Adrenal gland (tissue), 19 donors: ENCODE measurements at places on chromosomes 2 and 18. TPM values are rescaled to one million over a fixed set of nuclear protein-coding genes. Genes with fewer than 3 reads are reported as not detected.

- DNase-seq = no peak
Observed at GRCh38 chr18:42064109-42064508, 109.1 kb downstream of the PIK3C3 start.

Gene FARSB
- 11.0 TPM for total RNA-seq

DNA sequence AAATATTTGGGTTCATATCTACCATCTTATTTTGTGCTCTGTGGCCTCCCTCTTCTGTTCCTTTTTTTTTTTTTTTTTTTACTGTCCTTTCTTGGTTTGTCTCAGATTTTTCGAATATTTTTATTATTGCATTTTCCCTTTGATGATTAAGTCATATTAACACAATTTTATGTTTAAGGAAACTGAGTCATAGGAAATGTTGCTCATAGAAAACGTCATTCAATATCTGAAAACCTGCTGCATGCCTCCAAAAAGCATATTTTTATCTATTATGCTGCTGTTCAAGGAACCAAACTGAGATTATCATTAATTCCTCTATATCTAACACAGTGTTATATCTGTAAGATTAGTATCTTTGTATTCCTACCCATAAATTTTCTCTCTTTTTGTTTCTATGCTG is 614.3 kb upstream of the SLC8A1 start:
- DNase-seq = no peak

Gene ERMN
- not detected for total RNA-seq

Gene SLC16A14
- 9.5 TPM for total RNA-seq

GRCh38 chr18:68925268-68925667 is 127.4 kb downstream of the CCDC102B start:
- no peak for DNase-seq

- no peak for DNase-seq
Observed at GRCh38 chr2:236070236-236070635, 98.0 kb downstream of the GBX2 start.

GRCh38 chr2:230893841-230894781 is 29.4 kb downstream of the ITM2C start:
- peak; percentile 21 for DNase-seq

Gene CHMP1B
- total RNA-seq = 38.7 TPM

- no peak for DNase-seq
Observed at GRCh38 chr2:45909677-45910191, 258.3 kb downstream of the PRKCE start.

- DNase-seq = no peak
Observed at GRCh38 chr2:70716951-70717350, 51.0 kb downstream of the ADD2 start.

- DNase-seq = no peak
Observed at GRCh38 chr2:189318761-189319160, 122.5 kb upstream of the WDR75 start.

DNA sequence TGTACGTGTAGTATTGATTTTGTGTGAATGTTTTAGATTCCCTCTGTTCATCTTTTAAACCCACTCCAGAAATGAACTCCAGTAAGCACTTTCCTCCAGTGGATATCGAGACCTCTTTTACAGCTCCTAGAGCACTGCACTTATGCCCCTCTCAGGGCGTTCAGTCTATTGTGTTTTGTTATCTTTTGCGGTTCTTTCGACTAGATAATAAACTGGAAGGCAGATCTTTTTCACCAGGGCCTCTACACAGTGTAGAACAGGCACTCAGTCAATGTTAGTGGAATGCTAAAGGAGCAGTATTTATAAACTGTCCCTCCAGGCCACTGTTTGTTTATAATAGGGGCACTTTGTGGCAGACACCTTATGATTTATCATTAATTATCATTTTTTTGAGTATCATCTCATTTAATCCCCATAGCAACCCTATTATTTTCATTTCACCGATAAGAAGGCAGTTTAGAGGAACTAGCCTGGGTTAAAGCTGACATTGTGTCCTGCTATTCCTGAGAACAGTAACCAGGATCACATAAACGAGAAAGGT is 742 bp upstream of the SOS1 start:
- no peak for DNase-seq

DNA sequence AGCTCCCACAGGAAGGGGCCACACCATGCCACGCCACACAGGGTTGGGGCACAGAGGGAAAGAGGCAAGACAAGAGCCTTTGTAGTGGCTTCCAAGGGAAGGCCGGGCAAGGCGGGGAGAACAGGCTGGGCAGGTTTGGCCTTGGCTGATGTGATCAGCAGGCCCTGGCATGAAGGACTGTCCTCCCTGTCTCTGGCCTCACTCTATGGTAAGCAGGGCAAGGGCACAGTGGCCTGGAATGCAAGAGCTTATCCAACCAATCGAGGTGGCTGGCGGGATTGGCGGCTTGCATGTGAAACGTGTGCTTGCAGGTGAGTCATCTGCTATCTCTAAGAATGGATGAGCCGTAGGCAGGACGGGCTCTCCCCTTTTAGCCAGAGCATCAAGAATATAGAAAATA is 6.4 kb upstream of the ATP9B start:
- DNase-seq = peak; percentile 90

Gene GALNT14
- 4.1 TPM for total RNA-seq

- DNase-seq = peak; percentile 87
Observed at GRCh38 chr18:46946656-46947282, 29.4 kb downstream of the KATNAL2 start.

GRCh38 chr2:121205321-121205942 is 79.6 kb downstream of the TFCP2L1 start:
- peak; percentile 52 for DNase-seq

Gene RDH14
- total RNA-seq = 43.3 TPM

DNA sequence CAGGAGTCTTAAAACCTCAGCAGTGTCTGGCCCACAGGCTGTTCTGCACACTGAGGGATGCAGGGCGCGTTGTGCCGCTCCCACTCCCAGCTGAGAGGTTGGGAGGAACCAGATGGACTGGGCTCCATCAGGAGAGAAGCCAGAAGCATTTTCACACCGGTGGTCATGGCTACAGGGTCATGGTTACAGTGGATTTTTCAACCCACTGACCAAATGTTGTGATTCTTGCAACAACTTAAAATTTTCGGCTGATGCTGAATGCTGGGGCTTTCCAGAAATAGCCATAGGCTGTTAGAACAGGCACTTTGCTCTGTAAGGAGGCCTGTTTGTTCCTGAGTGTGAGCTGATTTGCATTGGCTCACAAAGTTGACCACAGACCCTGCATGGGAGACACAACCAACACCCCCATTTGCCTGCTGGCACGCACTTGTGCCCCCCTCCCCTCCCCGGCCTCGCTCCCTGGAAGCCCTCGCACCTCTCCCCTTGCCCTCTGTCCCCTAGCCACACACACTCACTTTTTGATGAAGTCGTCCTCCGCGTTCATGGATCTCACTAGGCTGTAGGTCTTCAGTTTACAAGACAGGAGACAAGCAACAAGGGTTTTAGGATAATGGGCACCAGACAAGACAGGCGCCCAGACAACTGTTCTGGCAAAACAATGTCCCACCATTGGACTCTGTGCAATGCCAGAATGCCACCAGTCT is 3.4 kb downstream of the LPIN1 start:
- DNase-seq = no peak

Gene MYO5B
- total RNA-seq = 5.6 TPM

GRCh38 chr2:238970553-238971081 is 122.7 kb downstream of the TWIST2 start:
- peak; percentile 69 for DNase-seq

DNA sequence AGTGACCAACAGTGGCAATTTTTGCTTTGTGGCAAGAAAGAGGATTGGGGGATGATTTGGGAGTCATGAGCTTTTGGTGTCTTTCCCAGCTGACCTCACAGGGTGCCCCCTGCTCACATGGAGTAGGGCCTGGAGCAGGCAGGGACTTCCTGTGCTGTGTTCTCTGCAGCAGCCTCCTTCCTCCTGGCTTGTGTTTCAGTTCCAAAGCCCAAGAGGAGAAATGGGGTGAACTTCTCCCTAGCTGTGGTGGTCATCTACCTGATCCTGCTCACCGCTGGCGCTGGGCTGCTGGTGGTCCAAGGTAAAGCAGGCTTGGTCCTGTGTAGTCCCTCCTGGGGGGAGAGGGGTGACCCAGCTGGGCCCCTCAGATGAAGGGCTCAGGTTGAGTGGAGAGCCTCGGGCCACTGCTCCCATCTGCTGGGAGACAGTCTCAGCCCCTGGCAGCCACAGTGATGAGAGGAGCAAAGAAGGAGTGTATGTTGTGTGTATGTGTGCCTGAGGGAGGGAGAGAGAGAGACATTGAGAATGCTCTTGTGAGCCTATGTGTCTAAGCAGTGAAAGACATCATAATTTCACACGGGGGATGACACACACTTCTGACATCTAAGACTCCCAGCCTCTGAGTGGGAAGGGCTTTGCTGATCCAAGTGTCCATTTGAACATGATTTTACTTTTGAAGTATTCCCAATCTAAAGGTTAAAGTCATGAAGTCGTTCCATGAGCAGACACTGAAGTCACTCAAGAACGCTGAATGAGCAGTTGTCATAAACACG is 27.2 kb downstream of the MARCO start:
- DNase-seq = no peak

GRCh38 chr2:28300485-28301341 is 91.9 kb upstream of the FOSL2 start:
- DNase-seq = no peak

- DNase-seq = no peak
Observed at GRCh38 chr2:64295326-64296139, 151.3 kb upstream of the PELI1 start.

DNA sequence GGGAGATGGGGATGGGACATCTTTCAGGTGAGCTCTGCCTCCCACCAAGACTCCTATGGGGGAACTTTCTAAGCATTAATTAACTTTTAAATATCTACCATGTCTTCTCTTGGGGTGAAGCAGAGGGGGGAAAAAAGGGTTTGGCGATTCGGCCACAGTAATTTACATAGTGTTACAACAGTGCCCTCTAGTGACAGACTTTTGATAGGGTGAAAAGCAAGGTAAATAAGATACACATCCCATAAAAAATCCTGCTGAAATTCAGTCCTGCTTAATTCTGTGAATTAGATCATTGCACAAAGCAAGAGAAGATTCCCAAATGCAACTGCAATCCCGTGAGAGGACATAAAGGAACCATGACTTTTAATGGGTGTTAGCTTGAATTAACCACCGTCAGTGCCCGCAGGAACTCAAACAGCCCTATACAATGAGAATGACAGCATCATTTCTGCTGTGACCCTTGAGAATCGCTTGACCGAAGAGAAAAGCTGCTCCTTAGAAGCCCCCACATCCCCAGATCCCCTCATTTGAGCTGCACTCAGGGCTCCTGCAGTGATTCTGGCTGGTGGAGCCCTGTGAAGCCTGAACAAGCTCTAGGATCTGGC is 32.8 kb downstream of the FAM124B start:
- no peak for DNase-seq

- DNase-seq = peak; percentile 48
Observed at GRCh38 chr2:86368161-86368824, 30.9 kb upstream of the REEP1 start.

Gene C2orf74
- 32.4 TPM for total RNA-seq

DNA sequence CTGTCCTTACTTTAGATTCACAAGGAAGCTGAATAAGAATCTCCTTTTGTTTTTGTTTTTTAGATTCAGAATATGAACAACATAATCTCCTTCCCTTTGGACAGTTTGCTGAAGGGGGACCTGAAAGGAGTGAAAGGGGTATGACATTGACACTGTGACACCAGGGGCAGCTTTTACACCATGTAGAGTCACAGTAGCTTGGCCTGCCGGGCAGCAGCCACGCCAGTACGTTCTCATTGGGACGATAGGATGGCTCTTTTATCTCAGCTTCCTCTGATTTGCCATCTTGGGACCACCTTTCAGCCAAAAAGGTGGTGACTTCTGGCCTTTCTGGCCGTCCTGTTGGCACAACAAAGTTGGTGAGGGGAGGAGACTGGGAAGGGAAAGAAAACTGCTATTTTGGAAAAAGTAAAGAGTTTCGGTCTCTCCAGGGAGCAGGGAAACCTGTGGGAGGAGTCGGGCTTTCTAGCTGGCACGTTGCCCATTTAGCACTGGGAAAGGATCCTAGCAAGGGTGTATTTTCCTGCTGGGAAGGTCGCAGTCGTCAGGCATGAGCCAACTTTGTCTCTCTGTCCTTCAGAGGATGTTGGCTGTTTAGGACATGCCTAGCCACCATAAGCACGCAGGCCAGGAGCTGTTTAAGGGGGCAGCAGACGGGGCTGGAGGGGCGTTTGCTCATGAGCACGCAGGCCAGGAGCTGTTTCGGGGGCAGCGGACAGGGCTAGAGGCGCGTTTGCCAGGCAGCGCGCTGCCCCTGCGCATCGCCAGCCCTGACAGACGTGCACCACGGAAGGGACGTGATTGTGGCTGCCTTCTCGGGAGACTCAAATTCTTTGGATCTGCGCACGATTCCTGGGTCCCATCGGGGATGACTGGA is 104.6 kb downstream of the ITGB1BP1 start:
- DNase-seq = peak; percentile 90

DNA sequence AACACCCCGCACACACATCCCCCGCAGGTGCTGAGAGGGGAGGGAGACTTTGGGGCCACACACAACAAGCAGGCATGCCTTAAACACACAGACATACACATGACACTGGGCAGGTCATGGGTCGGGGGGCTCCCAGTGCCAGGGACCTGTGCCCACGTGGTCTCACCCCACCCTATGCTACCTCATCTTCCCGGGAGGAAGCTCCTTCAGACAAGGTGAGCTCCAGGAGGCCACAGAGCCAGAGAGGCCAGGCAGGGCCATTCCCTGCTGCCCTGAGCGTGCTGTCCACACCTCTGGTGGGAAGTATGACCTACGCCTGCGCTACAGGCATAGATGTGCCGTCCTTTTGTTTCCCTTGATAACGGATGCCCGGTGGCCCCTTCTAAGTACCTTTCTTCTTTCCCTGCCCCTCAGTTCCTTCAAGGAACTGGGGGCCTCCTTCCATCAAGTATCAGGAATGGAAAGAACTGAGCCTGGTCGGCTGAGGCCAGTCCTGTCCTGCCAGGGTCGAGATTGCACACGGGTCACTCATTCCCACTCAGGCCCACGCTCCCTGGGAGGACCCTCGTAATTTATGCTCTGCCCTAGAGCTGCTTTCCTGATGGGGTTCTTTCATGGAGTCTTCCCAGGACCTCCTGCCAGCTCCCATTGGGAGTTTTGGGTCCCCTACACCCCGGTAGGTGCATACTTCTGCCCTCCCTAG is 4.7 kb downstream of the TEKT4 start:
- DNase-seq = no peak

Gene LYG2
- total RNA-seq = not detected

Gene SATB2
- total RNA-seq = 8.9 TPM

DNA sequence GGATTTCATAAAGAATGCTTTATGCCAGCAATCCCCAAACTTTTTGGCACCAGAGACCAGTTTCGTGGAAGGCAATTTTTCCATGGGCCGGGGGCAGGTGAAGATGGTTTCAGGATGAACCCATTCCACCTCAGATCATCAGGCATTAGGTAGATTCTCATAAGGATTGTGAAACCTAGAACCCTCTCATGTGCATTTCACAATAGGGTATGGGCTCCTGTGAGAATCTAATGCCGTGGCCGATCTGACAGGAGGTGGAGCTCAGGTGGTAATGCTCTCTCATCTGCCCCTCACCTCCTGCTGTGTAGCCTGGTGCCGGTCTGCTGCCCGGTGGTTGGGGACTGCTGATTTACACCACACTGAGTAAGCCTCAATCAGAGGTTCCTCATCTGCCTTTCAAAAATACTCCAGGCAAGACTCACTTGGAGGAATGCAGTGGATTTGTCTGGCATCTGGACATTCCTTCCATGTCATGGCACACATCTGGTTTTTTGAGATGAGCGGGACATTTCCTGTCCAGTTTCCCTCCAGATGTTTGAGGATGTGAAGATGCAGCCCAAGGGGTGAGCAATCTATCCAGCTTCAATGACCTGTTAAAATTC is 185.8 kb downstream of the VAPA start:
- DNase-seq = no peak
